ENCODE measurements at places on chromosomes 12 and 14.
A peak's percentile ranks its signal among the peaks of the same experiment; 100 is the strongest.

DNA sequence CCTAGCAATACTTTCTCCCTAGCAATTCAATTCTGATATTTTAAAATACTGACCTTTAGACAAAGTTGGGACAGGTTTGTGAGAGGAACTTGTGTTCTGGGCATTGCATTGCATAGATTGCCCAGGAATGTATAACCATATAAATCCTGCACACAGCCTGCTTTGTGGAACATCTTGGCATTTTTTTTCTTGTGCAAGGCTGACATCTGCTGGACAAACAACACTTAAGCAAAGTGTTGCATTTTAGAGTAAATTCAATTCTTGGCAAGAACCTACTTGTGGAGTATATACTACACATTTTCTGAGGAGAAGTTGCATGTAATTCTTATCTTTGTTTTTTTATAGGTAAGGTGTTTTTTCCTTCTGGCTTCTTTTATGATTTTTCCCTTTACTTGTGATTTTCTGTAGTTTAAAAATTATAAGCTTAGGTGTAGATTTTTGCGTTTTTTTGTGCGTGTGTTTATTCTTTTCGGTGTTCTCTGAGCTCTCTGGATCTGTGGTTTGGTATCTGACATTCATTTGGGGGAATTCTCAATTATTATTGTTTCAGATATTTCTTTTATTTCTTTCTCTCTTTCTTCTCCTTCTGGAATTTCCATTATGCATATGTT lies 26.4 kb downstream of the TESPA1 start:
- no peak for DNase-seq

DNA sequence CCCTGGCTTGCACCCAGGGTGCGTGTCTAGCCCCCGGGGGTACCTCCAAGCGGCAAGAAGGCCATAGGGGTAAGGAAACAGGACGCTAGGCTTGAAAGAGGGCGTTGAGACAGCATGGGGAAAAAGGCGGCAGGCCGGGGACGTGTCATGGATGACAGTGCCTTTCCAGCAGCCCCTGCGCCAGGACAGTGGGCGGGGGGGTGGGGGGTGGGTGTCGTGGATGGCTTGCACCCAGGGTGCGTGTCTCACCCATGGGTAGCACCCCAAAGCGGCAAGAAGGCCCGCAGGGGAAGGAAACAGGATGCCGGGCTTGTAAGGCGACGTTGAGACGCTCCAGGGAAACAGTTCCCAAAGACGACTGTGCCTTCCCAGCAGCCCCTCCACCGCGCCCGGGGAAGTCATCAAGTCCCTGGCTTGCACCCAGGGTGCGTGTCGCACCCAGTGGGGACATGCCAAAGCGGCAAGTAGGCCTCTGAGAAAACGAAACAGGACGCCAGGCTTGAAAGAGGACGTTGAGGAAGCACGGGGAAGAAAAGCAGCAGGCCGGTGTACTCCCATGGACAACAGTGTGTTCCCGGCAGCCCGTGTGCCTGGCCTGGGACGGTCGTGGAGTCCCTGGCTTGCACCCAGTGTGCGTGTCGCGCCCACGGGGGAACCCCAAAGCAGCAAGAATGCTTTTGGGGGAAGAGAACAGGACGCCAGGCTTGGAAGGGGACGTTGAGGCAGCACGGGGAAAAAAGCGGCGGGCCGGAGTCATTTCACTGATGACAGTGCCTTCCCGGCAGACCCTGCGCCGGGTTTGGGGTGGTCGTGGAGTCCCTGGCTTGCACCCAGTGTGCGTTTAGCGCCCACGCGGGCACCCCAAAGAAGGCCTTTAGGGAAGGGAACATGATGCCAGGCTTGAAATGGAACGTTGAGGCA lies 163.5 kb upstream of the ALG10B start:
- no peak for DNase-seq

DNA sequence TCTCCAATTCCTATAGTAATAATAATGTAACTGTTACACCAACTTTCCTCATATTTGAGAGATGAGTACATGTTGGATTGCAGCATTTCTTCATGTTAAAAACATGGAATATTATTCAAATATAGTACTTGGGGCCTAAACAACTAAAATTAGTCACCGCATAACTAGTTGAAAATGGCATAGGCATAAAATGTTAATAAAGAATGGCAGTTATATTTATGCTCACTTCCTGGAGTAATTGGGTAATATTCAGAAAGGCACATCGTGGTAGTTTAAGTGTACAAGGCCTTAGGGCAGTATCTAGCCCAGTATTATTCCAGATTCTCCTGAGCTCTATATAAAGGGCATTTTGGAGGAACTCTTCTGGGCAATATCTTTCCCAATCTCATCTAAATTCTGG lies 46.0 kb downstream of the ERGIC2 start:
- DNase-seq, result no peak

GRCh38 chr12:29415111-29415510 lies 34.1 kb upstream of the ERGIC2 start:
- no peak for DNase-seq

GRCh38 chr12:57401165-57401564 lies 29.7 kb downstream of the R3HDM2 start:
- DNase-seq, result no peak

DNA sequence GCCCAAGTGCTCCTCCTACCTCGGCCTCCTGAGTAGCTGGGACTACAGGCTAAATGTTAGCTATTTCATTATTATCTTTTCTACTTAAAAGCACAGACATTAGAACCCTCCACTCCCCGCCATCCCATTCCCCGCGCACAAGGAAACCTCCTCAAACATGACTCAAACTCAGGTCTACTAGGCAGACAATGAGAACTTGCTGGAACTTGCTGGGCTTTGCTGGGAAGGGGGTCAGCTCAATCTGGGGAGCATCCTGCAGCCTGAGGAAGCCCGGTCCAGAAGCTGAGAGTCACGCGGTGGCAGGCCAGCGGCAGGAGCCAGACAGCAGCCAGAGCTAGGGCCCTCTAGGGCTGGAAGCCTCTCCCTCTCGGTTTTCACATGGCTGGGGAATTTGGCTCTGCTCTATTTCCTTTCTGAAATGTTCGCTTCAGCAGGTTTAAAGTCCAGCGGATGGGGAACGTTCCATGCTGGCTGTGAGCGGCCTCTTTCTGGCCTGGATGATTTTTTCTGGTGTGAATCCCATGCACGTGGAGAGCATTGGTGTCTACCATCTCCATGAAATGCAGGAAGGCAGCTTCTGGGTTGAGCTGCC lies 68.5 kb downstream of the SLC6A12 start:
- no peak for DNase-seq

DNA sequence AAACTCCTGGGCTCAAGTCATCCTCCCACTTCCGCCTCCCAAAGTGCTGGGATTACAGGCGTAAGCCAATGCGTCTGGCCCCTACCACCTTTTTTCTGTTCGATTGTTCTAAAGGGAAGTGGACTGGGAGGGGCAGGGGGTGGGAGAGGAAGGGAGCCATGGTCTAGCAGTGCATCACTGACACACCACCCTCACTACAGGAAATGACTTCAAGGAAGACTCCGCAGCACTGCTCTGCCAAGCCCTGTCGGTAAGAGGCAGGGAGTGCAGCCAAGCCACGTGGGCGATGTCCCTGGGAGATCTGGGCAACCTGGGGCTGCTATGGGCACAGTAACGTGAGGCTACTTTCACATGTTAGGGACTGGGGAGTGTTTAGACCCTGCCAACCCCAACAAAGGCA lies 18.0 kb downstream of the LRRC74A start:
- DNase-seq, result no peak

- DNase-seq, result no peak
These were observed 59.1 kb upstream of the PCED1B start for GRCh38 chr12:47020211-47020821.

- DNase-seq, result no peak
These were observed 2.1 kb upstream of the TEX52 start for GRCh38 chr12:2858944-2859421.

GRCh38 chr12:106631797-106632196 lies 49.0 kb downstream of the RFX4 start:
- no peak for DNase-seq

- DNase-seq, result no peak
These were observed 42.9 kb upstream of the USP44 start for GRCh38 chr12:95594136-95594535.

DNA sequence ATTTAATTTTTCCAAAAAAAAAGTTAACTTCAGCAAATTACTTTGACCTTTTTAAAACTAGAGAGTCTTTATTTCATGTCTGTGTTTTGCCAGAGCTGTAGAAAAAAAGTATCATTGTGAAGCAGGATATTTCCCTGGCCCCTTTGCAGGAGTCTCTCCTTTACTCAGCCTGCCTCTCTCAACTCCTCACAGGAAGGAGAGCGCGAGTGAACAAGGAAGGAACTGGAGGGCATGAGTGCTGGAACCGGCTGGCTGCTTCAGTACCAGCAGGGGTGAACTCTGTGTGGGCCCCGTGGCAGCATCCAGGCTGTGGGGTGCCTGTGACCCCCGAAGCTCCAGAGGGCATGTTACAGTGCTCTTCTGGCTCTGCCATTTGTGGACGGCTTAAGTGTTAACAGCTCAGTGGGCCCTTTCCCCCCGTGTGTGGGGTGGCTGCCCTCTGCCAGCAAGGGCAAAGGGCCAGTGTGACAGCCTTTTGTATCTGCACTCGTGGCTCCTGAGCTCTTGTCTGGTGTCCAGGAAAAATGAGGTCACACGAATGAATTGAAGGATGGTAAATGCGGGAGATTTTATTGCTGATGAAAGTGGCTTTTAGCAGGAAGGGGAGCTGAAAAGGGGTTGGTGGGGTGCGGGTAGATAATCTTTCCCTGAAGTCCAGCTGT lies 76.6 kb upstream of the KCNH3 start:
- DNase-seq, result no peak

DNA sequence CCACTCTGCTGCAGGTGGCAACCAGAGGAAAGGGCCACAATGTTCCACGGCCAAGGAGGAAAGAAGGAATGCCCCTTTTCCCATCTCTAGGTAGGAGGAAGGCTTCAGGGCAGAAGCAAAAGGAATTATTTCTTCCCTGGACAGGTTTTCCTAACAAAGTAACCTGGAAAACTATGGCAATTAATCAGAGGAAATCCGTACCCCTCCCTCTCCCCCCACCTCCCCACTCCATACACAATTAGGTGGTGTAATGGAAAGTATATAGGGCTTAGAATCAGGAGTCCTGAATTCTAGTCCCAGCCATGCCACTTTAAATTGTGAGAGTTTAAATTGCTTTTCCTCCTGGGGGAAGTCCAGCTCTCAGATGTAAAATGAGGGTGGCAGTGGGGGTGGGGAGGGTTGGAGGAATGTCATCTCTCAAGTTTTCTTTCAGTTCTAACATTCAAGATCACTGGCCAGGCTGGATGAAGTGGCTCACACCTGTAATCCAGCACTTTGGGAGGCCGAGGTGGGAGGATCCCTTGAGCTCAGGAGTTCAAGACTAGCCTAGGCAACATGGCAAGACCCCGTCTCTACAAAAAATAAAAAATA lies 1.7 kb downstream of the DHH start:
- no peak for DNase-seq

GRCh38 chr12:75705749-75706711 lies 194.6 kb upstream of the KRR1 start:
- DNase-seq, result no peak

DNA sequence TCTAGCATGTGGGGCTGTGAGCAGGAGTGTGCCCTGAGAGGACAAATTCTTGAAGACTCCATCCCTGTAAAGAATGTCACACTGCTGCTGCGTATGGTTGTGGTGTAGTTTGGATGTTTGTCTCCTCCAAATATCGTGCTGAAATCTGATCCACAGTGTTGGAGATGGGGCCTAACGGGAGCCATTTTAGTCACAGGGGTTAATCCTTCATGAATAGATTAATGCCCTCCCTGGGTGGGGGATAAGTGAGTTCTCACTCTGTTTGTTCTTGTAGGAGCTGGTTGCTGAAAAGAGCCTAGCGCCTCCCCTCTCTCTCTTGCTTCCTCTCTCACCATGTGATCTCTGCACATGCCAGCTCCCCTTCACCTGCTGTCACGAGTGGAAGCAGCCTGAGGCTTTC lies 94.5 kb upstream of the VASH1 start:
- no peak for DNase-seq

DNA sequence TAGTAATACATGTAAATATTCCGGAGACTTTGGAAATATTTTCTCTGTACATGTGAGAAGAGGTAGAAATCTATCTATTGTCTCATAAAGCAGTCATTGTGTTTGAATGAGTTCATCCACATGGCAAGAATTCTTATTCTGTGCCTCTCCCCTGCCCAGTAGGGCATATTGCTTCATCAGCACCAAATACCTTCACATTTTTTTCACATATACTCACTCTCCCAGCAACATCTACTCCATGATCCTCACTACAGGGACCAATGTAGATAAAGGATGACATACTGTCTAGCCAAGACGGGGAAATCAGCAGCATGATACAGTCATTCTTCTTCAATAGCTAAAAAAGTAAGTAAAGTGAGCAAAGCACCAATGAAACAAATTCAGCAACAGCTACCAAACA lies 1.3 kb upstream of the TAS2R14 start:
- DNase-seq, result no peak

- no peak for DNase-seq
These were observed 49.3 kb upstream of the TMPO start for GRCh38 chr12:98465950-98466602.

DNA sequence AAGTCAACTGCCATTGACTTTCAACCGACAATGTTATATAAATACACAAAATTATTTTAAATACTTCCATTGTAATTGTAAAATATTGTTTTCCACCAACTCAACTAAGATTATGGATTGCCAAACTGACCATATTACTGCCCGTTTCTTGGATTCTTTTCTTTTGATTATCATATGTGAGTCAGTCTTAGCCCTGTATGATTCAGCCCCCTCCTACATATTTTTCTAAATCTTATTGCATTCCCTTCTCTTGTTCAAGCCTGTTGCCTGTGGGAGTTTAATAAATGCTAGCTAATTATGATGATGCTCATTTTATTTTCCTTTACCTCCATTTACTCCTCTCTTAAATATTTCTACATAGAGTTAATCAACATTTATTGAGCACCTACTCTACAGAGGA lies 6.8 kb downstream of the RASSF9 start:
- DNase-seq, result no peak

DNA sequence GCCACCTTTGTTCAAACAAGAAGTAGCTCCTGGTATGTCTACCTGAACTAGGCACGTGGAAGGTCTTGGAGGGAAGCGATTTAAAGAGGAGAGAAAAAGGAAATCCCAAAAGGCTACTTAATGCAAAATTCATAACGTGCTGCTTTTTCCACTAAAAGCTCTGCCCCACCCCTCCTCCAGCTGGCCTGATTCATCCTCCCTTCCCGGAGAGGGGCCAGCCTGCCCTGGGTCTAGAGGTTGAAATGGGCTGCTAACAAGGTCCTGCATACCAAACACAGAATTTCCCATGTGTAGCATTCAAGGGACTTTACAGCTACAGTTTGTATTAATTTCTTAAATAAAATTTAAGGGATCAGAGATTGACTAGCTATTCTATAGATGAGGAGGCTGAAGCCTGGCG lies 83.2 kb downstream of the KNTC1 start:
- DNase-seq, result no peak

GRCh38 chr12:48454667-48455066 lies 17.7 kb upstream of the ANP32D start:
- no peak for DNase-seq

- no peak for DNase-seq
These were observed 836.7 kb upstream of the FOXG1 start for GRCh38 chr14:27929797-27930347.

GRCh38 chr12:2891240-2892053 lies 756 bp downstream of the TULP3 start:
- DNase-seq, result peak; percentile 25

GRCh38 chr12:40586823-40587222 lies 105.4 kb upstream of the CNTN1 start:
- DNase-seq, result no peak

- DNase-seq, result no peak
These were observed 197.9 kb downstream of the TMTC3 start for GRCh38 chr12:88339966-88340365.

GRCh38 chr12:74689071-74689655 lies 151.5 kb downstream of the ATXN7L3B start:
- DNase-seq, result no peak

Data from GM12891 (cell line).